ENCODE measurements at places on chromosomes 1 and 21.

GRCh38 chr1:150409504-150410362 lies 45.8 kb downstream of the RPRD2 start:
- DNase-seq = no peak

DNA sequence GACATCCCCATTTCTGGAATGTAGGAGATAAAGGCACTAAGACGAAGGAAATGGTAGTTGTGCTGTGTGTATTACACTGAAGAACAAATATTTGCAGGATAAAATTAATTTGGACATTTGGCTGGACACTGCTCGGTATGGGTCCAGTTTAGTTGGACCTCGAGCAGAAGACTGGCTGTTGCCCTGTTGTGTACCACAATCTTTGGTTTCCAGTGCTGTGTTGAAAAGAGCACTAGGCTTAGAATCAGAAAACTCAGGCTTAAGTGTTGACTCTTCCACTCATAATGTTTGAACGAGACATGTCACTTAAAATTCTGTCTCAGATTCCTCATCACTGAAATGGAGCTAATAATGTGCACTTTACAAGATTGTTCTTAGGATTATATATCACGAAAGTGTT lies 1.2 kb upstream of the ARPC5 start:
- no peak for DNase-seq

DNA sequence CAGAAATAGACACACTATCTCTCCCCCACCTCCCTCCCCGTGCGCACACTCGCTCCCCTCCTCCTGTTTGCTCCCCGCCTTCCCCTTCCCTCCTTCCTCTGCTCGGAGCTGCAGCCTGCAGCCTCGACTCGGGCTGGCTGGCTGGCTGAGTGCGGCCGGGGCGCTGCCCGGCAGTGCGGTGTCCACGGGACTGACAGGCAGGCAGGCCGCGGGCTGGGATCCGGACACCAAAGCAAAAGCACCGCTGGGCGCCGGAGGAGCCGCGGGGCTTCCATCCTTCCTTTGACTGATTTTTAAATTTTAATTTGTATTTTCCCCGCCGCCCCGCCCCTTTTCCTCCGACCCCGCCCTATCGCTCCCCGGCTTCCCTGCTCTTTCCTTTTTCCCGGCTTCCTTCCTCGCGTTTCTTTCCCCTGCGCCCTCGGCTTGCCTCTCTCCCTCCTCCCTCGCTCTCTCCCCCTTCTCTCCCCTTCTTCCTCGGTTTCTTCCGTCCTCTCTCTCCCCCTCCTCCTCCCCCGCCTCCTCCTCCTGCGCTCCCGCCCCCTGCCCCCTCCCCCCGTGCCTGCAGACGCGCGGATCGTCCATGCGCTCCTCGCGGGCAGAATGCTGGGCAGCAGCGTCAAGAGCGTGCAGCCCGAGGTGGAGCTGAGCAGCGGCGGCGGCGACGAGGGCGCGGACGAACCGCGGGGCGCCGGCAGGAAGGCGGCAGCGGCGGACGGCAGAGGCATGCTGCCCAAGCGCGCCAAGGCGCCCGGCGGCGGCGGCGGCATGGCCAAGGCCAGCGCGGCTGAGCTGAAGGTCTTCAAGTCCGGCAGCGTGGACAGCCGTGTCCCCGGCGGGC lies 109.4 kb downstream of the NAV1 start:
- DNase-seq = no peak

DNA sequence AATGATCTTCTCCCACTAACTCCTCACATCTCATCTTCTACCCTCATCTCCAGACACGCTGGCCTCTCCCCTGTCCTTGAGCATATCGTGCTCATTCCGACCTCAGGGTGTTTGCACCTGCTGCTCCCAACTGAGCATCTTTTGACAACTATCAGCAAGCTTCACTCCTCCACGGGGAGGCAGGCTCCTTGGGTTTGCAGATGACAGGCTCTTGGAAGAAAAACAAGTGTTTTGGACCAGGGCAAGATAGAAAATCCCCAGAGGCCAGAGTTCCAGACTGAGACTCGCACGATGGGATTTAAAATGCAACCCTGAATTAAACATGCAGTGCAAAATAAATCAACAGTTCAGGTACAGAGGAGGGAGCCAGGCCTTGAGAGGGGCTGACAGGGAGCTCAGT lies 246.7 kb downstream of the PTPRU start:
- DNase-seq = no peak

DNA sequence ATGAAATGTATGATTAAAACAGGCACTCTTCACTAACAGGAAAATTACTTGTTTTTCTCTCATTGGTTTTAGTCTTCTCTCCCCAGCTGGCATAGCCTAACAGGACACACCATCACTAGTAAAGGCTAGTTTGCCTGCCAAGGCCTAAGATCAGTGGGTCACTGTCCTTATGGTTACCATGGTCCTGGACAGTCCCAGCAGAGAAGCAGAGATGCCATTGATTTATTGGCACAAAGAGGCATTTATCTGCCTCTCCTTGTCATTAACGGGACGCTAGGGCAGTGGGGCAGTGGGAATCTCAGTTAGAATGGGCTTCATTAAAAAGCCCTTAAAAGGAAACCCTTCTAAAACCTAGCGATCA lies 13.9 kb downstream of the CD247 start:
- DNase-seq = no peak

- no peak for DNase-seq
These were observed 50.5 kb downstream of the DMAP1 start for GRCh38 chr1:44263568-44264450.

GRCh38 chr1:1597275-1597930 lies 2.5 kb downstream of the FNDC10 start:
- no peak for DNase-seq

DNA sequence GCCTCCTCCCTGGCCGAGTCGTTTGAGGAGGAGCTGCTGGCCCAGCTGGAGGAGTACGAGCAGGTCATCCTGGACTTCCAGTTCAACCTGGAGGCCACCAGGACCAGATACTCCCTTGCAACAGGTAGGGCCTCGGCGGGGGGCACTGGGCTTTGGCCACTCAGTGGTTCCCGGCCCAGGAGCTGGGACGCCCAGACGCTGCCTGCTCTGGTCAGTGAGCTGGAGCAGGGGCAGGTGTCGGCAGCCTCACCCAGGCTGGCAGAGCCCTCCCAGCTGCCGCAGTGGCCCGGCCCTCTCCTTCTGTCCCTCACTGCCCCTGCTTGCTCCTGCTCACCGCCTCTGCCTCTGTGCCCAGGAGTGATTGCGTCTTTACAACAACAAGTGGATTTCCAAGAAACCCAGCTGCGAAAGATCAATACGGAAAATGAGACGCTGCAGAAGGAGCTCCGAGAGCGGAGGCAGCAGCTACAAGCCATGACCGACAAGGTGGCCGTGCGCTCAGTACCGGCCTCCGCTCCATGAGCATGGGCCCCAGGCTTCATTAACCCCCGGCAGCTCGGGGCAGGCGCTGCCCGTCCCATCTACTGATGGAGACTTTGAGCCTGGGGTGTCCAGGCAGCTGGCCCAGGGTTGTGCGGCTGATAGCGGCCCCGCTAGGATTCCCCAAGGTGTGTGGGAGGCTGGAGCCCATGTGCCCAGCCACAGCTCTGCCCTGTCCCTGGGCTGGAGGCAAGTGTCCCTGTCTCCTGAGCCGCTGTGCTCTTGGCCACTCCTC lies 9.0 kb upstream of the SMIM1 start:
- no peak for DNase-seq

DNA sequence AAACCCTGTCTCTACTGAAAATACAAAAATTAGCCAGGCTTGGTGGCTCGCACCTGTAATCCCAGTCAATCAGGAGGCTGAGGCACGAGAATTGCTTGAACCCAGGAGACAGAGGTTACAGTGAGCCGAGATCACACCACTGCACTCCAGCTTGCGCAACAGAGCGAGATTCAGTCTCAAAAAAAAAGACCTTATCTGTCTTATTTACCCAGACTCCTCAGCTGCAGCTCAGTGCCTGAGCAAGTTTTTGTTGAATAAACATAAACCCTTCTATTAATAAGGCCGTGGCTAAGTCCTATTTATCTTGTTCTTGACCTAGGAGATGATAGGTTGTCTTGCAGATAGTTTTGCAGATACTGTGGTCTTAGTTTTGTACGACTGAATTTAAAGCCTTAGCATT lies 136.4 kb upstream of the TMEM51 start:
- no peak for DNase-seq

DNA sequence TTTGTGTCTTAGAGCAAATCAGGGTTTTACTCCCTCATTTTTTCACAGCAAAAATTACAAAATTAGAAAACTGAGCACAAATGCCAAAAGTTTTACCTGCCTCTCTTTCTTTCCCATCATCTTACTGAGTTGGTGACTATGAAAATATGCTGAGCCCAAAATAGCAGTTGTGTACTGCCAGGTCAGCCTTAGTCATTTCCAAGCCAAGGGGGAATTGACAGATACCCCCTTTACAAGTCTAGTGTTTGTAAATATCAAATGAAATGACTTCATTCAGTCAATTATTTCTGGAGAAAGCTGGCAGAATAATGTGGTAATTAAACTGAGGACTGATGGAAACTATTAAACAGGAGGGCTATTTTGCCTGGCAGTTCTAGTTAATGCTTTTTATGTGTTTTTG lies 11.4 kb upstream of the GORAB start:
- DNase-seq = no peak

DNA sequence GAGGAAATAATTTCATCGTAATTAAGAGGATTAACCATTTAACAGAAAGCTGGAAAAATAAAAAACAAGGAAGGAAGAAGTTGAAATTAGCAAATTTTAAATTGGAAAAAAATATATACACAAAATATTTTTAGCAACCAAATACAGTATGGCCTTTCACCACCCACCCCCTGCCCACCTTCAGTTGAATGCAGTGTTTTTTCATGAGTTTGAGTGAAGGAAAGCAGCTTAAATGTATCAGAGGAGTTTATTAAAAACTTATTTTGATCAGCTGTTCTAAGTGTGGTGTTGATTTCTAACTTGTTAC lies 249.2 kb downstream of the DNM3 start:
- no peak for DNase-seq

DNA sequence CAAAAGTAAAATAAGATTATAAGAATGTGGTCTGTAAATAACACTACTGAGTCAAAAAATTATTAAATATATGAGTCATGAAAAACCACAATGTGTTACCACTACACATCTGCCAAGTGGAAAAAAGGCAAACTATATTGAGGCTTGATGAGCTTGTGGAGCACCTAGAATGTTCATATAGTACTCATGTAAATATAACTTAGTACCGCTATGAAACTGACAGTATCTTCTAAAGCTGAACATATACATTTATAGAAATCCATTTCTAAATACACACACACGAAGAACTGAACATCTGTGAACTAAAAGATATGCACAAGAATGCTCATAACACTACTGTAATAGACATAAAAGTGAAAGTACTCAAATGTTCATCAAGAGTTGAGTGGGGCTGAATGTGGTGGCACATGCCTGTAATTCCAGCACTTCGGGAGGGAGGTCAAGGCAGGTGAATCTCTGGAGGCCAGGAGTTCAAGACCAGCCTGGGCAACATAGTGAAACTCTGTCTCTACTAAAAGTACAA lies 18.5 kb upstream of the GBP3 start:
- DNase-seq = no peak

DNA sequence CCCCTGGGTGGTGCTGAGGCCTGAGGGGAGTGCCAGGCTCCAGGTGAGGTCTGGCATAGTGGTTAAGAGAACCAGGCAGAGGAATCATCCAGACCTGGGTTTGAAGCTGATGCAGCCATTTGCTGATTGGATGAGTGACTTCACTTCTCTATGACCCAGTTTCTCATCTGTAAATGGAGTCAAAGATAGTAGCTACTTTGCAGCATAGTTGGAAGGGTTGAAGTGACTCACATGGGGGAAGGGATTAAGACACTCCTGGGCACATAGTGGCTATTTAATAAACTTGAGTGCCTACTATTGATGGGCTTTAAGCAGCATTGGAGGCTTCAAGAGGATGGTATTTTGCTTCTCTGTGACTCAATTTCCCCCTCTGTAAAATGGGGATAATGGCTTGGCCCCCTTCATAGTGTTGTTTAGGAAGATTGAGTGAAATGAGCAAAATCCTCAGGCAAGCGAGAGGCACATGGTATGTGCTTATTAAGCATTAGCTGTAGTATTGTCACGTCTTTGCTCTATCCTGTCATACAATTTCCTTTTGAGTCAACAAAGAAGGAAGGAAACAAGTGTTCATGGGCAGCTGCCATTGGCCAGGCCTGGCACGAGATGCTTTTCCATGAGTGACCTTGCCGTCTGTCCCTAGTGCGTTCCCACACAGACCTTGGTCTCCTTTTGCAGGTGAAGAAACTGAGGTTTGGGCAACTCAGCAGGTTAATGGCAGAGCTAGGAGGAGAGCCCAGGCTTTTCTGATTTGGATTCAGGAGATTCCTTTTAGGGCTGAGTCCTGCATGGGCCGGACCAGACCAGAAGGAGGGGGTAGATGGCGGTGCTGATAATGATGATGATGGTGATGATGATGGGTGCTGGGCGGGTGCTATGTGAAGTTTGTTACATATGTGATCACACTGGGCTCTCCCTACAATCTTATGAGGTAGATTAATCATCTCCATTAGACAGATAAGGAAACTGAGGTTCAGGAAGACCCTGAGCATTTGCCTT lies 131.1 kb upstream of the WNT4 start:
- no peak for DNase-seq
